Left ventricle myocardium superior (tissue), 1 donor: ENCODE measurements at places on chromosomes 16 and 17. TPM values are rescaled to one million over a fixed set of nuclear protein-coding genes. Genes with fewer than 3 reads are reported as not detected.

DNA sequence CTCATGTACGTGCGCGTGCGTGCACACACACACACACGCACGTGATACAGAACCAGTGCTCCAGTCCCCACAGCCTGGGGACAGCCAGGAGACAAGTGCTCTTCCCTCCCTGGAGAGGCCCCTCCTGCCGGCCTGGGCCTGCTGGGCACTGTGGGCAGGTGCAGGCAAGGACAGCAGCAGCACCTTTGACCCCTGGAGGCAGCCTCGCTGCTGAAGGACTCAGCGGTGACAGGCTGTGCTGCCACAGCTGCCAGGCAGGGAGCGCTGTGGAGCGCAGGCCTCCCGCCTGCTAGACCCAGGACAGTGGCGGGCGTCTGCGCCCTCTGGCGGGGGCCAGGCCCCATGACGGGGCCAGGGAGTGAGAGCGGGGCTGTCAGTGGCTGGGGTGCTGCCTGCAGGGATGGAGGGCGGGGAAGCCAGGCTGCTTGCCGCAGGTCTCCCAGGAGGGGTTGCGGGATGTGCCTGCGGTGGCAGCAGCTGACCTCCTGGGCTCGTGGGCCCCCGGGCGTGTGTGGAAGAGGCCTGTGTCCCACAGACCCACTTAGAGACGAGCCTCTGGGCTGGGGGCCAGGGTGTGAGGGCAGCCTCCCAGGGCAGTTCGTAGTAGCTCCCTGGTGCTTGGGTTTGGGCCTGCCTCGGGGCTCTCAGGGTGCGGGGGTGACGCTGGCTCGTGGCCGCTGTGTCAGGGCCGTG lies 63.5 kb upstream of the PVALEF start:
- DNase-seq: peak; percentile 92

DNA sequence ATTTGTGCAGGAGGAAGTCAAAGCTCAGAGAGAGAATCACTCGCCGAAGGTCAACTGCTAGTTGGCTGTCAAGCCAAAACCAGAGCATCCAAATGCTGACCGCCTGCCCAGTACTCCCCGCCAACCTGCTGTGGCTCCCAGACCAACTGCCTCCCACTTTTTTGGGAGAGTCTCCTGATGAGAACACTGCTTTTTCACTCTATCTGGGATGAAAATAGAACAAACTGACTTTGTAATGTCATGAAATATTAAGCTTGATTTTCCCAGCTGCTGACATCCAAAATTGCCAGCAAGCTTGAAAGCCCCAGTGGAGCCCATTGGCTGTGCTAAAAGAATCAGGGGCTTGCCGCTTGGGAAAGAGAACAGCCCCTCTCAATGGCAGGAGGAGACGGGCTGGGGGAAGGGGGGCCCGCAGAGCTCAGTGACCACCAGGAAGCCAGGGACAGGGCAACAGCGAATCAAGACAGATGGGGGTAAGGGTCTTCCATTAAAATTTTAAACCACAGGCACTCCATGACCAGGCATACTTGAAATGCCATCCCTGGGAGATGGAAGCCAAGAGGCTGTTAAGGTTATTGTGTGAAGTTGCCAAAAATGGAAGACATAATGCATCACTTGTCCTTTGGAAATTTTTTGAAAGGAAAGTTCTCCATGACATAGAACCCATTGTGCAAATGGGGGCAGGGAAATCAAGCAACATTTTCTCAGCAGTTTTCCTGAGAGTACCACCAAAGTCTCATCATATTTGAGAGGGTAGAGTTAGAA lies 125.7 kb upstream of the CDH5 start:
- peak; percentile 55 for DNase-seq

DNA sequence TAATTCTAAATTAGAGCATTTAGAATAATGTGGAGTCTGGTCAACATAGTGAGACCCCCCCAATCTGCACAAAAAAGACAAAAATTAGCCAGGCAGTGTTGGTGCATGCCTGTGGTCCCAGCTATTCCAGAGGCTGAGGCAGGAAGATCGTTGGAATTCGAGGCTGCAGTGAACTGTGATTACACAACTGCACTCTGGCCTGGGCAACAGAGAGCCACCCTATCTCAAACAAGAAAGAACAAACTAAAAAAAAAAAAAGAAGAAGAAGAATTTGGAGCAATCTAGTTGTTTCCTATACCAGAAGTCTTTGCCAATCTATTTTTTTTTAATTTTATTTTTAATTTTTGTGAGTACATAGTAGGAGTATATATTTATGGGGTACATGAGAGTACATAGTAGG lies 6.0 kb downstream of the CETP start:
- no peak for DNase-seq

DNA sequence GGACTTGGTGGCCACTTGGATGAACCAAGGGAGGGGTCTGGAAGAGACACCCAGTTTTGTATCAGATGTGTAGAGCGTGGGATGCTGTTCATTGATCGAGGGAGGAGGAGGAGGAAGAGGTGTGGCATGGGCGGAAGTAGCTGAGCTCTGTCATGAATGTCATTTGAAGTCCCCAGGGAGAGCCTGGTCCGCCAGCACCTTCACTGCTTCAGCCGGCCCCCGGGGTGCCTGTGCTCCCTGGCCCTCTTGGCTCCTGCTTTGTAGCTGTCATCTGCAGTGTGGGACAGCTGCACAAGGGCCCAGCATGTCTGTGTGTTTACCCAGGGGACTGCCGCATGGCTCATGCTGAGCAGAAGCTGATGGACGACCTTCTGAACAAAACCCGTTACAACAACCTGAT lies 75.4 kb upstream of the RBL2 start:
- no peak for DNase-seq

GRCh38 chr16:82302042-82302727 lies 132.2 kb upstream of the MPHOSPH6 start:
- peak; percentile 67 for DNase-seq

The HBA1 gene
- total RNA-seq: 48.9 TPM

- no peak for DNase-seq
Measured at GRCh38 chr16:11218604-11218962, 37.4 kb downstream of the SOCS1 start.

DNA sequence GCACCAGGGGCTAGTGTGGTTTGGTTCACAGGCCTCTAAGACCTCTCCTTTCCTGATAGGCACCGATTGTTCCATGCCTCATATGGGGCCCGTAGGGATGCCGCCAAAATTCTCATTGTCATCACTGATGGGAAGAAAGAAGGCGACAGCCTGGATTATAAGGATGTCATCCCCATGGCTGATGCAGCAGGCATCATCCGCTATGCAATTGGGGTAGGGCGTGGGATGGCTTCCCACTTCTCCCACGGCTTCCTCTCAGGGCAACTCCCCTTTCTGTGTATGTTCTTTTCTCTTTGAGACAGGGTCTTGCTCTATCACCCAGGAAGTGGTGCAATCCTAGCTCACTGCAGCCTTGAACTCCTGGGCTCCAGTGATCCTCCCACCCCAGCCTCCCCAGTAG lies 5.3 kb downstream of the ITGAX start:
- no peak for DNase-seq

The PERCC1 gene
- total RNA-seq: 0.27 TPM

- DNase-seq: peak; percentile 77
Measured at GRCh38 chr17:60036796-60037677, 41.7 kb downstream of the HEATR6 start.

The TBC1D3I gene
- total RNA-seq: 0.20 TPM

DNA sequence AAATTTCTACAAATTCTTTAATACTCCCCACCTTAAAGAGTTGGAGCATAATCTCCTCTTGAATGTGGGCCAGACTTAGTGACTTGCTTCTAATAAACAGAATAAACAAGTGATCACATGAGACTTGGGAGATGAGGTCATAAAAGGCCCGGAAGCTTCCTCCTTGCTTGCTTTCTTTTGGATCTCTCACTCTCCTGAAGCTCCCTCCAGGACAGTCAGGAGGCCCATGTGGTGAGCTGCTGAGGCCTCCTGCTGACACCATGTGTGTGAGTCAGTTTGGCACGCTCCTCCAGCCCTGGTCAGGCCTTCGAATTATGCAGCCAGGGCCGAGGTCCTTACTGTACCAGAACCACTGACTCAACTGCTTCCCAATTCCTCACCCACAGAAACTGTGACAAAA lies 53.2 kb downstream of the NDEL1 start:
- DNase-seq: peak; percentile 72

The TMEM114 gene
- not detected for total RNA-seq

The IL34 gene
- total RNA-seq: 1.5 TPM

GRCh38 chr16:11405331-11406176 lies 60.3 kb downstream of the RMI2 start:
- peak; percentile 30 for DNase-seq

DNA sequence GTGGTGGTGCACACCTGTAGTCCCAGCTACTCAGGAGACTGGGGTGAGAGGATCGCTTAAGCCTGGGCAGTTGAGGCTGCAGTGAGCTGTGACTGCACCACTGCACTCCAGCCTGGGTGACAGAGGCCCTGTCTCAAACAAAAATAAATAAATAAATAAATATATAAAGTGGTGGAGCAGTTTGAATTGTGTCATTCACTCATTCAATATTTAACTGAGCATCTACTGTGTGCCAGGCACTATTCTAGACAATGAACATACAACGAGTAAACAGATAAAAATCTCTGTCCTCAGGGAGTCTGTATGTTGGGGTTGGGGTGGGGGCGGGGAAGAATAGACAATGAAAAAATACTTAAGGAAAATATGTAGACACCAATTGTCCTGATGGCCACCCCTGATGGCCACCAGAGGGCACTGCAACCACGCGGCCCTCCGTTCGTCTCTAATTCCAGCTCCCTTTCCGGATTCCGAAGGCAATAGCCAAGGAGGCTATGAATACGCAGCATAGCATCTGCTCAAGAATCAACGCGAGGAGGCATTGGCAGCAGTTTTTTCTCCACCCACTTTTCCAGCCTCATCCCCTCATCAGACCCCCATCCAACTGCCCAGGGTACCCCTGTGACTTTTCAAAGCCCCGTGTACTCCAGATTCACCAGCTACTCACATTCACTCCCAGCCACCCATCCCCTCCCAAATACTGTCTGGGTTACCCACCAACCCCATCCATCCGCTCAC lies 21.4 kb downstream of the QPRT start:
- peak; percentile 83 for DNase-seq

The SGCA gene
- total RNA-seq: 155 TPM
